Fibroblast of skin of scalp (primary cell): ENCODE measurements at places on chromosomes 1 and 21.

GRCh38 chr1:210535761-210536160 lies 207.1 kb downstream of the HHAT start:
- DNase-seq: no peak

- no peak for DNase-seq
Measured at GRCh38 chr1:46646844-46647243, 21.3 kb downstream of the ATPAF1 start.

DNA sequence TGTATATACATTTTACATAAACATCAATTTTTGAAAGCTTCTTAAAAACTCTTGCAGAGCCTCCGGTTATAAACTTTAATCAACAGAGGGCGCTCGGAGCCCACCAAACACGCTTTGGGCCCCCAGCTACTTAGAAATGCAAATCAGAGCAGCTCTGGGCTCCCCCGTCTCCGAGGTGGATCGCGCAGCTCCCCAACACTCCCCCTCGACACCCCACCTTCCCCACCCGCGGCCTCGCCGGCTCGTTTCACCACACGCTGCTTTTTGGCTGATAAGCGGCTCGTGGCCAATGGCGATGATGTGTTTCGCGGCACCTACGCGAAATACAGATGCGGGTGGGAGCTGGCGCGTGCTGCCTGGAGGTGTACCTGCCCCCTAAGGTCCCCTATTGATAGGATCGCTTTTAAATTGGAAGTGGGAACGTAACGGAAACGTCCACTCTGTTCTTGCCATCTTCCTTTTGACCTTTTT lies 1.7 kb upstream of the KIF26B start:
- peak; percentile 80 for DNase-seq

GRCh38 chr1:12180315-12180714 lies 13.5 kb downstream of the TNFRSF1B start:
- DNase-seq: no peak

DNA sequence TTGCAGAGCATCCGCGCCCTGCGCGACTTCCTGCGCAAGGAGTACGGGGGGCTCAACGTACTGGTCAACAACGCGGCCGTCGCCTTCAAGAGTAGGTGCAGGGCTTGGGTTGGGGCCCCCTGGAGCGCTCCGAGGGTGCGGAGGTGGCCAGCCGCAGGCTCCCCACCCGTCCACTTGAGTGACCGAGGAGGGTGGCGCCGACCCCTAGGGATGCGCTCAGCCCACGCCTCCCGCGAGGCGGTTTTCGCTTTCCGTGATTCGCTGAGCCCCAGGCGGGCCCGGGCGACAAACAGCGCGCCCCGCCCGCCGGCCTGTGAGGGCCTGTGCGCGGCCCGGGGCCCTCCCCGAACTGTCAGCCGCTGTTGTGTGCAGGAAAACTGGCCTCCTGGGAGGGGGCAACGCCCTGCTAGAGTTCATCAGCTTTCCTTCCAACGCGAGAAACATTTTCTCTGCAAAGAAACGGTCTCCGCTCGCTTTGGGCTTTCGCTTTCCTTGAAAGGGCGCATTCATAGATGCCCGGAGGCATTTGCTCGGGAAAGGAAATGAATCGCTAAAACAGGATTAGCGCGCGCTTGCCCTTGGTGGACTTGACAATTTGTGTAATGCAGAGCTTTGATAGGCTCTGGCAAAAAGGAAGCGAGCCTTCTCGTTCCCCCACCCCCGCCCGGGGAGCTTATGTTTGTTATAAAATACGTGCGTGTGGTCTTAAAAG lies 668 bp downstream of the CBR3 start:
- peak; percentile 81 for DNase-seq

GRCh38 chr1:4595341-4596225 lies 58.8 kb upstream of the AJAP1 start:
- no peak for DNase-seq

GRCh38 chr21:17542371-17543011 lies 29.6 kb downstream of the CXADR start:
- DNase-seq: no peak

GRCh38 chr1:166258017-166258416 lies 91.2 kb upstream of the FAM78B start:
- DNase-seq: no peak

GRCh38 chr1:26234644-26235370 lies 807 bp downstream of the CEP85 start:
- peak; percentile 22 for DNase-seq

- no peak for DNase-seq
Measured at GRCh38 chr1:212685429-212685828, 14.2 kb downstream of the BATF3 start.

GRCh38 chr1:98988904-98989555 lies 15.6 kb downstream of the PLPPR5 start:
- peak; percentile 55 for DNase-seq

- no peak for DNase-seq
Measured at GRCh38 chr1:52679048-52679447, 19.1 kb downstream of the COA7 start.

DNA sequence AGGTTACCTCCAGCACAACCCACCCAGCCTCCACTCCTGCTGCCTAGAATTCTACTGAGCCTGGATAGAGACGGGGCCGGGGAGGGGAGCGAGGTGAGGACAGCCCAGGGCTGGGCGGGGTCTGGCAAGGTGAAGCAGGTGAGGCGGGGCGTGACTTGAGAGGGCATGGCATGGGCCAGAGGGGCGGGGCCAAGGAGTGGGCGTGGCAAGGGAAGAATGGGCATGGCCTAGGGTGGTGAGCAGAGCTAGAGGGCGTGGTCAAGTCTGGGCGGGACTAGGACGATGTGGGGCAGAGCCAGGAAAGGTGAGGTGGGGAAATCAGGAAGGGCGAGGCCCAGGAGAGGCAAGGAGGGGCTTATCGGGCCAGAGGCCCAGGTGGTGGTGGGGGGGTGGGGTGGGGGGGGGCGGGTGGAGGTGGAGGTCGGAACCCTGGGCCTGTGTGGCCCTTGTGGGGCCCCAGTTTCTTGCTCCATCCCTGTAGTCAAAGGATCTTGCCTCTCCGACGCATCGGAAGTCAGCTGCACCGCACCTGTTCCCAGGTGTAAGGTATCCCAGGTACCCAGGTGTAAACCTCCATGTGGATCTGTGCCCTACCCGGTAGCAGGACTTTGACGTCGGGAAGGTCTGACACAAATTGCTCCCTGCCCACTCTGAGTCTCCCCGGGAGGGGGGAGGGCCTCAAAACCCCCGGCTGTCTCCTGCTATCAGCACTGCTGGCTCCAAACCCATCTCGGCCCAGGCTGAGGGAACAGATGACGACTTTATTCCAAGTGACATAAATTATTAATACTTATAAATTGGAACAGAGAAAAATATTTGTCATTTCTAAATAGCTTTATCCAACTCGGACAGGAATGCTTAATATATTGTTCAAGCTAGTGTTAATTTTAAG lies 32.9 kb upstream of the UTS2 start:
- DNase-seq: no peak

DNA sequence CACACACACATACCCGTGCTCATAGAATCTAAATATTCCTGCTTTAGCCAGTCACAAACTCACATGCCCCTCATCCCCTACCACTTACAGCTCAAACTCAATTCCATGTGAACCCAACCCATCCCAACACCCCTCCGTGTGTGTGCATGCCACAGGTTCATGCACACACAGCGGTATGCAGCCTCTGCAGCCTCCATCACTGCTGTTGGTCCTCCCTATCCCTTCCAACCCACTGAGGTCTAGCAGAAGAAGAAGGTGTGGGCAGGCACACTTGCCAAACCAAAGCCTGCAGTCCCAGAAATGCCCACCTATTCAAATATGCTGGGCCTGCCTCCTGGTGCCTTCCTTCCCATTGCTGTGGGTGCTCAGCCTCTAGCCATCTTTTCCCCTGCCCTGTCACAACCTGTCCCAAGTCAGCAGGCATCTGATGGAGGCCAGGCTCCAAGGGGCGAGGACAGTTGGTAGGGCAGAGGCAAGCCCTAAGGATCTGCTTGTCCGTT lies 26.2 kb downstream of the SLC2A1 start:
- no peak for DNase-seq

- DNase-seq: no peak
Measured at GRCh38 chr1:39987869-39988268, 32.9 kb downstream of the MFSD2A start.

- no peak for DNase-seq
Measured at GRCh38 chr1:151499930-151500329, 11.3 kb upstream of the CGN start.

DNA sequence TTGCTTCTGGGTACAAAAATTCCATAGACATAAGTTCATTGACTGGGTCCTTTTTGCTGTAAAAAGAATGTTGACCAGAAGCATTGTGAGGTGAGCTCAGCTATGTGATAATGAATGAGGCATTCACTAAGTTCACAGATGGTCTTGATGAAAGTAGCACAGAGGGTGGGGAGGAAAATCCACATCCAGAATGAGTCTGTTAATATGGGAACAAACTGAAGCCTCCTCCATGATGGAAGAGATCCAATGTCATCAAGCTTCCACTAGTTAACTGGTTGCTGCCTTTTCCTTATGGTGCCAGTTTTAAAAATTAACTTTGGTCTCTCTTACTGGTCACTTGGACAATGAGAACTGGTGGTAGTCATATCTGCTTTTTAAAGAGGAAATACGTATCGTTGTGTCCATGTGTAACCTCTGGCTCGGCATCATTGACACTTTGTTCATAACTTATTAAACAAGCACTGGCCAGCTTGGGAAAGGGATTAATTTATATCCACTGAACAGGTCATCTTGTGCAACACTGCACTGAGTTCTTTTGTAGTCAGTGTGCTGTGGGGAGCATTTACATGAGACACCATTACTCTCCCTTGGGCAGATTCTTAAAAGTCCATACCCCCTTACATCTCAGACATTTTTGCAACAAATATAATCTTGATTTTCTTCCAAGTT lies 88.6 kb downstream of the ADAMTS1 start:
- DNase-seq: peak; percentile 96

- DNase-seq: no peak
Measured at GRCh38 chr1:6041432-6042062, 4.1 kb upstream of the KCNAB2 start.

- DNase-seq: peak; percentile 76
Measured at GRCh38 chr1:235739124-235739523, 89.5 kb upstream of the GNG4 start.

GRCh38 chr21:17976691-17977090 lies 157.5 kb upstream of the C21orf91 start:
- DNase-seq: no peak

GRCh38 chr1:94552071-94552586 lies 10.6 kb upstream of the F3 start:
- DNase-seq: no peak
